ENCODE measurements at places on chromosomes 11 and 22.

- H3K27me3 ChIP-seq: no peaks in the 10 kb centered on the region
- no peak for DNase-seq
- H3K4me3 ChIP-seq: no peak overlapping the region
- H3K4me1 ChIP-seq: no peaks in the 10 kb centered on the region
- no peak overlapping the region for H3K27ac ChIP-seq
- H3K36me3 ChIP-seq: no peaks in the 10 kb centered on the region
Measured at GRCh38 chr22:36636916-36637315, 66.6 kb downstream of the CACNG2 start.

- no peak overlapping the region for H3K27ac ChIP-seq
- no peaks in the 10 kb centered on the region for H3K27me3 ChIP-seq
- H3K4me1 ChIP-seq: peaks cover 4% of the 10 kb centered on the region
- DNase-seq: peak; percentile 11
- peaks cover 6% of the 10 kb centered on the region for H3K36me3 ChIP-seq
- H3K4me3 ChIP-seq: peak overlapping the region; percentile 98
Measured at GRCh38 chr11:748007-748359, 719 bp downstream of the TALDO1 start.

DNA sequence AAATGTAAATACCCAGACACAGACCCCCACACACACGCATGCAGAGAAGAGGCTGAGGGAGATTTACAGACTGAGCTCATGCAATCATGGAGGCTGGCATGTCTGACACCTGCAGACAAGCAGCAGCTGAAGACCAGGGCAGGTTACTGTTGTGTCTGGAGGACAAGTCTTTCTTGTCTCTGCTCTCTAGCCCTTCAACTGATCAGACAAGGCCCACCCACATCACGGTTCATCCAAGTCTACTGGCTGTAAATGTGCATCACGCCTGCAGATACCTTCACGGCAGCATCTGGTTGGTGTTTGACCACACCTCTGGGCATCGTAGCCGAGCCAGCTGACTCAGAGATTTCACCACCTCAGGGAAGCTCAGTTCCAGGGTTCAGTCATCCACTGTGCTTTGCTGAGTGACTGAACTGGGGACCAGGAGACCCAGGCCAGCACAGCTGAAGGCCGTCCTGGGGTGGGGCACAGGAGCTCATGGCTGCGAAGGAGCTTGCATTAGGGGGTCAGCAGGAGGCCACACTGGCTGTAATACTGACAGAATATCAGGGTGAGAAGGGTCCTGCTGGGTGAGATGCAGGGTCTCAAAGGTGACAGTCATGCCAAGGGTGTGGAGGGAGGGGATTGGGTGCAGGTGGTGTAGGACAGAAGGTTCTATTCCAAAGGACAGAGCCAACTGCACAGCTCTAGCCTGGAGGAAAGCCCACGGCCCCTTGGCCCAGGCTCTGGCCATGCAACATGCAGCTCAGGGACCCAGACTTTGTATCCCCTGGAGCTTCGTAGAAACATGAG, 304.9 kb downstream of the BRD1 start:
- H3K4me3 ChIP-seq: no peak overlapping the region
- no peak overlapping the region for H3K27ac ChIP-seq
- peaks cover 3% of the 10 kb centered on the region for H3K4me1 ChIP-seq

GRCh38 chr22:48906216-48906835, 921.3 kb downstream of the BRD1 start:
- H3K36me3 ChIP-seq: no peaks in the 10 kb centered on the region
- no peak for DNase-seq
- H3K4me1 ChIP-seq: no peaks in the 10 kb centered on the region
- H3K27me3 ChIP-seq: no peaks in the 10 kb centered on the region

- no peaks in the 10 kb centered on the region for H3K36me3 ChIP-seq
- H3K27me3 ChIP-seq: no peaks in the 10 kb centered on the region
- peaks cover 27% of the 10 kb centered on the region for H3K4me1 ChIP-seq
- no peak overlapping the region for H3K4me3 ChIP-seq
Measured at GRCh38 chr11:61697764-61698163, 17.6 kb downstream of the DAGLA start.

- H3K27me3 ChIP-seq: no peaks in the 10 kb centered on the region
- DNase-seq: no peak
- H3K4me3 ChIP-seq: no peak overlapping the region
- peaks cover 8% of the 10 kb centered on the region for H3K36me3 ChIP-seq
- no peaks in the 10 kb centered on the region for H3K4me1 ChIP-seq
Measured at GRCh38 chr11:94184362-94184761, 55.7 kb downstream of the PANX1 start.

- H3K4me3 ChIP-seq: no peak overlapping the region
- H3K36me3 ChIP-seq: no peaks in the 10 kb centered on the region
- DNase-seq: no peak
- H3K27me3 ChIP-seq: no peaks in the 10 kb centered on the region
- peaks cover 22% of the 10 kb centered on the region for H3K4me1 ChIP-seq
Measured at GRCh38 chr11:8086001-8086479, 5.0 kb downstream of the TUB start.

GRCh38 chr11:15171956-15172355, 57.2 kb downstream of the INSC start:
- H3K27me3 ChIP-seq: no peaks in the 10 kb centered on the region
- no peak overlapping the region for H3K27ac ChIP-seq
- H3K4me1 ChIP-seq: no peaks in the 10 kb centered on the region
- no peaks in the 10 kb centered on the region for H3K36me3 ChIP-seq

DNA sequence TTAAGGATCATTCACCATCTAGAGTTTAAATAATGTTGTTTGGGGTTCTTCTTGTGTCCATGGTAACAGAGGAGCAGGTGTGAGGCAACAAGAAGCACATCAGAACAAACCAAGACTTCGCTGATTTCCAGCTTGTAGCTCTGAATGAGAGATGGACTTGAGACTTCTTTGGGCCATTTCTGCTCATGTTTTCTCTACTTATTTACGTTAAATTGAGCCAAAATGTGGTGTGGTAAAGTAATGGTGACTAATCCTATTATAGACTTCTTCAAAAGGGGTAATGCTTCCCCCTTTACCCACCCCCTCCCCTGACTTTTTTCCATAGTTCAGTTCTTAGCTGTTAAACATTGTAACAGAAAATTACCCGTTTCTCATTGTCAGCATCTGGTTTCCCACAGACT, 65.2 kb downstream of the CSTPP1 start:
- no peaks in the 10 kb centered on the region for H3K27me3 ChIP-seq
- H3K27ac ChIP-seq: no peak overlapping the region
- no peaks in the 10 kb centered on the region for H3K4me1 ChIP-seq
- no peak for DNase-seq
- H3K36me3 ChIP-seq: no peaks in the 10 kb centered on the region

DNA sequence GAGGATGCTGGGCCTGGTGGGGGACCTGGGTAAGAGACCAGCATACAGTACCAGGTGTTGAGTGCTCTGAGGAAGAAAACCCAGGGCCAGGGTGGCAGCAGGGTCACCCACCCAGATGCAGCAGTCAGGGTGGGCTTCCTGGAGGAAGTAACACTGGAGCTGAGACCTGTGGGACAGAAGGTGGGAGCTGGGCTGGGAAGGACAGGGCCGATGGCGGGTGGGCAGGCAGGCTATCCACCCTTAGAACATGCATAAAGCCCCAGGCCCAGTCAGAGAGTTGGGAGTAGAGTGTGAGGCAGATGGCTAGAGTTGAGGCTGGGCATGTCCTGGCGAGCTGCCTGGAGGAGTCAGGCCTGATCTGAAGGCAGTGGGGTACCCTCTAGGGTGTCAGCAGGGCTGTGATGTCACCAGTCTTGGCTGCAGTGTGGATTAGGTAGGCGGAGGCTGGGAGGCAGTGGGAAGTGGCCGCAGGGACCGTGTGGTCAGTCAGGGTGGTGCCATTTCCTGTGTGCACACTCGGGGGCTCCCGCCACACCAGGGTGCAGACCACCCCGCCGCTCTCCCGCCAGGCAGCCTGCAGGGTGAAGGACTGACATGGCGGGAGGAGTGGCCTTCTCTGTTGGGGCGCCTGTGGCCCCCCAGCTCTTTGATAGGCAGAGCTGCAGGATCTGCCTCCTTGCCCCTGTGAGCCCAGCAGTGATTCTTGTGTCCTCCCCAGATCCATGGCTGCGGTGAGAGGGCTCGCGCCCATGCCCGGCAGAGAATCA, 35.3 kb downstream of the IGHMBP2 start:
- H3K27me3 ChIP-seq: no peaks in the 10 kb centered on the region
- DNase-seq: no peak
- H3K36me3 ChIP-seq: peaks cover 62% of the 10 kb centered on the region
- H3K4me3 ChIP-seq: peak overlapping the region; percentile 14
- no peak overlapping the region for H3K27ac ChIP-seq

- no peak for DNase-seq
- H3K36me3 ChIP-seq: no peaks in the 10 kb centered on the region
- H3K4me1 ChIP-seq: no peaks in the 10 kb centered on the region
Measured at GRCh38 chr22:30553971-30554370, 7.4 kb upstream of the SEC14L6 start.

GRCh38 chr11:60116996-60117790, 28.7 kb downstream of the MS4A2 start:
- H3K27ac ChIP-seq: no peak overlapping the region
- no peaks in the 10 kb centered on the region for H3K36me3 ChIP-seq
- H3K4me3 ChIP-seq: no peak overlapping the region
- DNase-seq: no peak
- no peaks in the 10 kb centered on the region for H3K4me1 ChIP-seq
- H3K27me3 ChIP-seq: no peaks in the 10 kb centered on the region

DNA sequence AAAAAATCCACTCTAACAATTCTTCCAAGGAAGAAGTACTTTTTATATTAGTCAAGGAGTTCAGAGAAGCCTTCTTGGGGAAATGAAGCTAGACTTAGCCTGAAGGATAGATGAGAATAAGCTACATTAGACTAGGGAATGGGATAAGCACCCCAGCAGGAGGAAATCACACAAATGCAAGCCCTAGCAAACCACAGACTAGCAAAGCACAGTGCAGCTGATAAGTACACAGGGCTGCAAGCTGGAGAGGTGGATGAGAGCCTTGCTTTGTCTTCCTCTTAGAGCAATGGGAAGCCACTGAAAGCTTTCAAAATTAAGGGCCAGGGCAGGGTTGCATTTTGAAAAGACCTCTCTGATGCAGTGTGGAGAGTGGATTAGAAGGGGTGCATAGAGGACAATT, 946.2 kb downstream of the LRRC4C start:
- no peak overlapping the region for H3K4me3 ChIP-seq
- H3K27ac ChIP-seq: no peak overlapping the region
- no peaks in the 10 kb centered on the region for H3K27me3 ChIP-seq

GRCh38 chr11:78688460-78688859, 113.8 kb upstream of the NARS2 start:
- peaks cover 21% of the 10 kb centered on the region for H3K36me3 ChIP-seq
- DNase-seq: peak; percentile 14
- H3K27ac ChIP-seq: no peak overlapping the region

- no peak overlapping the region for H3K4me3 ChIP-seq
- DNase-seq: no peak
- peaks cover 25% of the 10 kb centered on the region for H3K27me3 ChIP-seq
- H3K36me3 ChIP-seq: no peaks in the 10 kb centered on the region
- H3K27ac ChIP-seq: no peak overlapping the region
Measured at GRCh38 chr11:9095421-9095820, 4.0 kb upstream of the SCUBE2 start.

DNA sequence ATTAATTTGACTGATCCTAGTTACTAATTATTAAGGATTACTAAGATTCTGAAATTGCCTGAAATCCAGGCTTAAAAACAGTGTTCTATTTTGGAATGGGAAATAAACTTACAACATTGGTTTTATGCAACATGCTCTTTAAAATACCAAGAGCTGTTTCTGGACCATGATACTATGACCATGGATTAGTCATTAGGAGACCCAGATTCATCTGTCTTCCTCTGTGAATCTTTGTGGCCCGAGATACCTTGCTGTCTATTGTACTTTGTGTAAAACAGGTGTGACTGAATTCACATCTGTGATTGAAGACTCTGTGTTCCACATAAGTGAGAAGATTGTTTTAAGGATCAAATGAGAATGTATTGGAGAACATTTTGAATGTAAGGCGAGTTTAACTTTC, 98.8 kb downstream of the HSD17B12 start:
- no peak for DNase-seq
- H3K4me1 ChIP-seq: peaks cover 4% of the 10 kb centered on the region
- H3K27ac ChIP-seq: no peak overlapping the region
- no peaks in the 10 kb centered on the region for H3K27me3 ChIP-seq
- H3K4me3 ChIP-seq: no peak overlapping the region

DNA sequence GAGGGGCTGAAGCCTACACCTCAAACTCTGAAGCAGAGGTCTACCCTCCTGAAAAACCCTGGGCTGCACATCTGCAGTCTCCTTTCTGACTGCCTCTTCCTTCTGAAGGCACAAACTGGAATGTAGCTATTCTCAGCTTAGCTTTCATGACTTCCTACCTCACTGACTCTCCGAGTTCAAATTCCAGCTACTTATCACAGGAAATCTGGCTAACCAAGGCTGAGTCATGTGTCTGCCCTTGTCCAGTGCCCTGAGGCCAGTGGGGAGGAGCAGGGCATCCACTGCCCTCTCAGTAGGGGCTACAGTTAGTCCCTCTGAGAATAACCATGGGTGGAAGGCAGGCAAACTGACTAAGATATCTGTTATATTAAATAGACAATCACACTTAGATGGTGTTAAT, 29.2 kb downstream of the PDGFD start:
- no peak overlapping the region for H3K4me3 ChIP-seq
- peak overlapping the region; percentile 64 for H3K27ac ChIP-seq
- H3K27me3 ChIP-seq: no peaks in the 10 kb centered on the region
- H3K36me3 ChIP-seq: no peaks in the 10 kb centered on the region

GRCh38 chr11:97963528-97964331, 1057.0 kb upstream of the CNTN5 start:
- H3K27ac ChIP-seq: peak overlapping the region; percentile 33
- no peaks in the 10 kb centered on the region for H3K36me3 ChIP-seq
- H3K4me3 ChIP-seq: no peak overlapping the region
- H3K27me3 ChIP-seq: no peaks in the 10 kb centered on the region
- DNase-seq: no peak
- no peaks in the 10 kb centered on the region for H3K4me1 ChIP-seq

DNA sequence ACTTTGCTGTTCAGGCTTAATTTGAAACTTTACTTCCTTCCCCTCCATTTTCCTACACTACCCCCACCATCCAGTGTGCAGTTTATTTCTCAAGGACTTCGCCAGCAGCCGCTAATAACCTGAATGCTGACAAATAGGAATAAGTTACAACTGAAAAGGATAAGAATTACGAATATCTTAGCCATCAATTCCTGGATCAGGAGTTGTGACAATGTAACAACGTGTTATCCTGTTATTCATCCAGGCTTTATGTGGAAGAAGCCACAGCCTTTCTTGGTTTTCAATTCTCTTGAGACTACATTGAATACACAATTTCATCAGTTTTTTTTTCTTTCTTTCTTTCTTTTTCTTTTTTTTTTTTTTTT, 5.9 kb downstream of the HBG1 start:
- no peaks in the 10 kb centered on the region for H3K4me1 ChIP-seq
- H3K36me3 ChIP-seq: no peaks in the 10 kb centered on the region
- no peak overlapping the region for H3K27ac ChIP-seq
- DNase-seq: no peak
- no peak overlapping the region for H3K4me3 ChIP-seq

All from trophoblast cell (in vitro differentiated cells and primary cell).